Fibroblast of skin of right quadriceps (primary cell): ENCODE measurements at places on chromosomes 11 and 22.

- no peak for DNase-seq
Measured at GRCh38 chr22:23061471-23062280, 8.6 kb upstream of the GNAZ start.

GRCh38 chr22:29081517-29082236, 8.8 kb downstream of the KREMEN1 start:
- no peak for DNase-seq

DNA sequence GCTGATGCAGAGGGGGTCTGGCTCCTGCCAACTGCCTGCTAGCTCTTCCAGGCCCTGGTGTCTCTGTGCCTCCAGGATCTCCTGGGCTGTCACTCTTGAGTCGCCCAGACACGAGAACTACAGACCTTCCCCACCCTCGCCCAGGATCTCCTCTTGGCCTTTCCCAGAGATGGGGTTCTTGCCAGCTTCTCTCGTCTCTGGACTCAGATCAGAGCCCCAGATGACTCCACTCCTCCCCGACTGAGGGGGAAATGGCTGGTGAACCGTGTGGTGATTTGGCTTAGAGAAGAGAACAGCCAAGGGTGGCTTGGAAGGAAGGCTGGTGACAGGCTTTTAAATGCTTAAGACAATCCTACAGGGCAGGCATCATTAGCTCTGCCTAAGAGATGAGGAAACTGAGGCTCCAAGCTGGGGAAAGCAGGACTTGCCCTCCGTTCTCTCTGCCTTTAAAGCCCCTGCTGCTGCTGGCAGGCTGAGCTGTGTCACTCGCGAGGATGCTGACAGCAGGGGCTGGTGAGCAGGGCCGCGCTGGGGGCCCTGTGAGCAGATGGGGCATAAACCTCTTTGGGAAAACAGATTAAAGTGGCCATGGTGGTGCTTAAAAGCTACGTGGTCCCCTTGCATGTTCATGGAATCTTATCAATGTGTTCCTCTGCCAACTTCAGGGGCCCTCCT, 90.3 kb upstream of the THY1 start:
- no peak for DNase-seq

- no peak for DNase-seq
Measured at GRCh38 chr11:76659672-76660532, 10.6 kb downstream of the LRRC32 start.

DNA sequence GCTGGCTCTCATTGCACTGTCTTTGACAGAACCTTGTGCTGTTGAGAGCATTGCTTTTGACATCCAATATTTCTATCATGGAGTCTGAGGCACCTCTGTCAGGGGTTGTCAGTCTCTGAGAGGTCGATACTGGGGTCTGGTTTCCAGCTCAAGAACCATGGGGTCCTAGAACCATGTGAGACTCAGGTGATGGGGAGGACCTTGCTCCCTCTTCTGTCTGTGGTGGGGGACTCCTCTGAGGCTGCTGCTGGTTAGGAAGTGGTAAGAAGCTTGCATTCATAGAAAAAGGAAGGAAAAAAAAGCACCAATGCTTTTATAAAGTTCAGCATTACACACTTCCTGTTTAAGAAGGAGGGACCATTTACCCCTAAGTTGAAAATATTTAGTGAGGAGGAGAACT, 91.8 kb upstream of the CD44 start:
- no peak for DNase-seq
